Stimulated activated CD8-positive, alpha-beta memory T cell treated with anti-CD3 and anti-CD28 coated beads, Interleukin-15, amount 100 ng/mL, for 24 hours (primary cell): ENCODE measurements at places on chromosomes 4 and X.

- DNase-seq, result no peak
Observed at GRCh38 chrX:52359614-52360232, 9.1 kb upstream of the XAGE2 start.

DNA sequence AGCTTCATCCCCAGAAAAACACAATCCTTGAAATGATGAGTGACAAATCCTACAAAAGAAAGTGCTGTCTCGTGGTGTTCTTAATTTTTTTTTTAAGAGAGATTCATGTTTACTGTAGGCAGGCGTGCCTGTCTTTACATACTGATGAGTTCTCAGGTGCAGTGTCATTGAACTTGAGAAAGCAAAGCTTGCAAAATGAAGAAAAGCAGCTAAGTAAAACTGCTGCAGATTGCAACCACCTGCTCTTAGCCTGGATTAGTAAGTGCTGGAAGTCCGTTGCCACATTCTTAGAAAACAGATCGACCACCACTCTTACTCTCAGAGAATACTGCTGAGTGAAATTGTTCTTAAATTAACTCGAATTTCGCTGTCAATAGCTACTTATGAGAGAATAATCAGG, 854.6 kb downstream of the TRIML1 start:
- no peak for DNase-seq

DNA sequence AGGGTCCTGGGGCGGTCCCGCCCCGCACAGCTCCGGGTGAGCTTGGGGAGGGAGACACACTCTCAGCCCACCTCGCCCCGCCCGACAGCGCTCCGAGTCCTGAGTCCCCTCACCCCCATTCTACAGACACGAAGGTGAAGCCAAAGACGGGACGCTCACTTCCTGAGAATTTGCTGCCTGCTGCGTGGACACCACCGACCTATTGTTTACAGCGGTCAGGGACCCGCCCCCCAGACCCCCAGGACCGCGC, 796 bp upstream of the ZNF141 start:
- DNase-seq, result no peak

GRCh38 chrX:116172976-116173375, 2.4 kb downstream of the AGTR2 start:
- DNase-seq, result no peak

DNA sequence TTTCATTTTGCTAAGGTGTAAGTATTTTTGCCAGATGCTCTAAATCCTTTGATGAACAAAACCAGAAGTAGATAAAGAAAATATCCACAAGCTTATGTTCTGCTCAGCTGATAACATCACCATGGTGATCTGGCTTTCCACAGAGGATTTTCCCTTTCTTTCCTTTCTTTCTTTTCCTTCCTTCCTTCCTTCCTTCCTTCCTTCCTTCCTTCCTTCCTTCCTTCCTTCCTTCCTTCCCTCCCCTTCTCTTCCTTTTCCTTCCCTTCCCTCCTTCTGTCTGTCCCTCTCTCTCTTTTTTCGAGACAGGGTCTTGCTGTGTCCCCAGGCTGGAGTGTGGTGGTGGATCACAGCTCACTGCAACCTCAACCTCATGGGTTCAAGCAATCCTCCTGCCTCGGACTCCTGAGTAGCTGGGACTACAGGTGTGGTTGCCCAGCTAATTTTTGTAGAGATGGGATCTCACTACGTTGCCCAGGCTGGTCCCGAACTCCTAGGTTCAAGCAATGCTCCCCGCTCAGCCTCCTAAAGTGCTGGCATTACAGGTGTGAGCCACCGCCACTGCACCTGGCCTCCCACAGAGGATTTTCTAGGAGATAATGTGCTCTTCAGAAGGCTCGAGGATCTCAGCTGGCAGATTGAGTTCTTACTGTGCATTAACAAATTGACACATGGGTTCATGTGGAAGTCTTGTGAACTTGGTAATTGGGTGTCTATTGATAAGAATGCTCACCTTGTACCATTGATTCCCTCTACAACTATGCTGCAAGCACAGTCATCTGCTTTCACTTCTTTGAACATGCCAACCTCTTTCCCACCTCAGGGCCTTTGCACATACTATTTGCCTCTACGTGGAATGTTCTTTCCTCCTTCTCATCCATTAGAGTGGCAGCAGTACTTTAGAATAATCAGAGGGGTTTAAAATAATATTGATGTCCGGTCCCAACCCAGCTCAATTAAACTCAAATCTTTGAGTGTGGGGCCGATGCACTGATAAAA, 1.4 kb upstream of the RHOH start:
- no peak for DNase-seq

- no peak for DNase-seq
Observed at GRCh38 chr4:77354550-77354949, 197.5 kb downstream of the CCNG2 start.

DNA sequence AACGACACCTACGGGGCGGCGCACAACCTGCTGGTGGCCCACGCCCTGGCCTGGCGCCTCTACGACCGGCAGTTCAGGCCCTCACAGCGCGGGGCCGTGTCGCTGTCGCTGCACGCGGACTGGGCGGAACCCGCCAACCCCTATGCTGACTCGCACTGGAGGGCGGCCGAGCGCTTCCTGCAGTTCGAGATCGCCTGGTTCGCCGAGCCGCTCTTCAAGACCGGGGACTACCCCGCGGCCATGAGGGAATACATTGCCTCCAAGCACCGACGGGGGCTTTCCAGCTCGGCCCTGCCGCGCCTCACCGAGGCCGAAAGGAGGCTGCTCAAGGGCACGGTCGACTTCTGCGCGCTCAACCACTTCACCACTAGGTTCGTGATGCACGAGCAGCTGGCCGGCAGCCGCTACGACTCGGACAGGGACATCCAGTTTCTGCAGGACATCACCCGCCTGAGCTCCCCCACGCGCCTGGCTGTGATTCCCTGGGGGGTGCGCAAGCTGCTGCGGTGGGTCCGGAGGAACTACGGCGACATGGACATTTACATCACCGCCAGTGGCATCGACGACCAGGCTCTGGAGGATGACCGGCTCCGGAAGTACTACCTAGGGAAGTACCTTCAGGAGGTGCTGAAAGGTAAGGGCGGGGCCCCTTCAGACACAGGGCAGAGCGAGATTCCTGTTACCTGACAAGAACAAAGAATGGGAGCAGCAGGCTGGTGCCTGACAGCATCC, 11.7 kb downstream of the RPL9 start:
- no peak for DNase-seq

DNA sequence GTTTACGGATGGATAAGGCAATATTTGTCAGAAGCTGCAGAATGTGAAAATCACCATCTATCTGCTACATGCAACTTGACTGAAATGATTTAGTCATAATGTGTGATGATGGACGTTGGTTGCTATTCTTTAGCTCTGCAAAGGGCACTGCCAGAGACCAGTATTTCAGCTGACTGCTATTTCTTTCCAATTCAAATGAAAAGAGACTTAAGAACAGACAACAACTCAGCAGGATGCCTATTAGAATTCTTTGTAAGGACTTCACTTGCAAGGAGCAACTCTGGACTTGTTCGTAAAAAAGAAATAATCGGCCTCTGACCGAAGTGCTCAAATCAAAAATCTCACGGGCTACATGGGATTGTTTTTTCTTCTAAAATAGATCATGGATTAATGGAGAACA, 262.7 kb downstream of the DHX15 start:
- no peak for DNase-seq

GRCh38 chrX:45001048-45001447, 128.1 kb downstream of the KDM6A start:
- DNase-seq, result no peak

DNA sequence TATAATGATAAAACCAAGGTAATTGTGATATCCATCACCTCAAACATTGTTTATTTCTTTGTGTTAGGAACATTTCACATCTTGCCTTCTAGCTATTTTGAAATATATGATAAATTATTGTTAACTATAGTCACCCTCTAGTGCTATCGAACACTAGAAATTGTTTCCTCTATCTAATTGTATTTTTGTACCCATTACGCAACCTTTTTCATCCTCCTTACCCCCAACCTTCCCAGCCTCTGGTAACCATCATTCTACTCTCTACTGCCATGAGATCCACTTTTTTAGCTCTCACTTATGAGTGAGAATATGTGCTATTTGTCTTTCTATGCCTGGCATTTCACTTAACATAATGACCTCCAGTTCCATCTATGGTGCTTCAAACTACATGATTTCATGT, 3.9 kb upstream of the UBA6 start:
- no peak for DNase-seq

GRCh38 chr4:184453365-184454160, 20.8 kb downstream of the IRF2 start:
- DNase-seq, result no peak

DNA sequence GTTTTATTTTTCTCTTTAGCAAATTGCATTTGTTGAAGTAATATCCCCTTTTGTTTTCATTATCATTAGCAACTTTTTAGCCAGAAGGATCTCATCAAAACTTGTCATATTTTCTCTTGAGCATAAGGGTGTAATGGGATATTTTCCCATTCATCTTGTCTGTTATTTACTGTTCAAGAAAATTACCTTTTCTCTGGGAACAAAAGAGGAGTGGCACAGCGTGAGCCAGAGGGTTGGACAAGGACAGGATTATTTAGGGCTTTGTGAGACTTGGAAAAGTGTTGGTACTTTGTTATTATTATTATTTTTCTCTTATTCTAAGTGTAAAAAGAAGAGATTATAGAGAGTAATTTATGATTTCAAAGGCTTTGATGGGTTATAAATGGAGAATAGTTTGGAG, 135.9 kb downstream of the PRKX start:
- DNase-seq, result no peak

DNA sequence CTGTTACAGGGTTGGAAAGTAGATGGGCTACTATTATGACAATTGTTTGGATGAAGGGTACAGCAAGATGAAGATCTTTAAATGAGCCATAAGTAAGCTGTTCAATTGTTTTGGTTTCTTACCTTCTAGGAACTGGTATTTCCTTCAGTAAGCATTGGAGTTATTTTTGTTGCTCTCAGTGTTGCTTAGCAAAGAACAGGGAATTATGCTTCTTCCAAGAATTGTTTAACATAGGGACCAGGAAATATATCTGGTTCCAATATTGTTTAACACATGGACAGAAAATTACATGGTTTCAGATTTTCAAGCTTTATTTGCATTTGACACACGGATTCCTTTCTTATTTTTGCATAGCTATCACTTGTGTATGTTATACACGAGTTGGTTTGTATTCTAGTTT, 1999.0 kb downstream of the ARAP2 start:
- no peak for DNase-seq
